ENCODE measurements at places on chromosomes 12 and 14.
A peak's percentile ranks its signal among the peaks of the same experiment; 100 is the strongest.

- DNase-seq = no peak
These were observed 4.7 kb downstream of the TDRD9 start for GRCh38 chr14:103932791-103933490.

- DNase-seq = peak; percentile 42
These were observed 11.8 kb downstream of the HNRNPC start for GRCh38 chr14:21257394-21257909.

- no peak for DNase-seq
These were observed 405.8 kb upstream of the RPL10L start for GRCh38 chr14:47057364-47057763.

- DNase-seq = peak; percentile 56
These were observed 146.8 kb upstream of the RASSF8 start for GRCh38 chr12:25811656-25812126.

GRCh38 chr12:28954333-28954732 is 194.7 kb upstream of the FAR2 start:
- no peak for DNase-seq
